ENCODE measurements at places on chromosomes 1 and 21.

DNA sequence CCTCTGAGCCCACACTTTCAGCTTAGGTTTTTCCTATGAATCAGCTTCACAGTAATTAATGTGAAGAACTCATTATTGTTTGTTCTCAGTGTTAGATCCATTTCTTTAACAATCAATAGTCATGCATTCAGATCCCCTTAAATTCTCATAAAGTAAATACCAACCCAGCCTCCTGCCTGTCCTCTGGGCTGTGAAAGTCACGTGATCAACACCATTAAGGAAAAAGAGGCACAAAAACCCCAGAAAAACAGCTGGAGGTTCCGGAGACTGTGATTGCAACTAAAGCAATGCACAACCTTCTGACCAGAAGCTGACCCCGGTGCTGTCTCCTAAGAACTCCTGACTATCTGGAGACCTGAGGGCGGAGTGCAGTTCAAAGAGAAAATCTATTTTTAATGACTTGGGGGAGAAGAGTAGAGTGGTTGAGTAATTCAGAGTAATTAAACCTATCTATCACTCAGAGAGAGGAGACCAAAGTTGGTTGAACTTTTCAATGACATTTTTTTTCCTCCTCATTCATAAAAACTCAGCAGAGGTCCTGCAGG is 132.5 kb downstream of the PLXNA2 start:
- DNase-seq, result no peak

- DNase-seq, result no peak
These were observed 67.0 kb downstream of the RGS18 start for GRCh38 chr1:192225266-192225665.

GRCh38 chr21:44043613-44044012 is 31.5 kb downstream of the TRAPPC10 start:
- no peak for DNase-seq

GRCh38 chr1:236214761-236215160 is 67.0 kb downstream of the ERO1B start:
- no peak for DNase-seq

GRCh38 chr1:27010226-27010994 is 2.2 kb downstream of the TENT5B start:
- DNase-seq, result no peak

GRCh38 chr1:54118704-54119103 is 34.1 kb downstream of the CDCP2 start:
- DNase-seq, result no peak

DNA sequence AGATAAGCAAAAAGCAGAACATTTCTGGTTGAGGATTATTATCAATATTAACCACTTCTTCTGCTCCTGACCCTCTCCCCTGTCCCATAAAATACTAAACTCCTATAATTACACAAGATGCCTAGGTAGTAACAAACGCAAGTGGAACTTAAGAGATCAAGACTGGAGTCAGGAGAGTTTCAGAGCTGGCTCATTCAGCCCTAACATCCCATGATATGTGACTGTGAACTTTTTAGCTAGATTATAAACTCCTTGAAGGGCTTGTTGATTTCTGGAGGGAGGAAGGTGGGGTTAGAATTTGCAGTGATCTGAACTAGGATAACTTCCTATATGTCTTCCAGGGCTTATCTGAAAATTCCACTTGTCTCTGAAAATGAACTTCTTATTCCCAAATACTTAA is 130.6 kb downstream of the TGFB2 start:
- DNase-seq, result no peak

GRCh38 chr1:201946224-201946908 is at the start of gene LMOD1:
TSS of gene LMOD1 (minus strand) at chr1:201946548. CDS start at chr1:201946340, 208 bp downstream.
- no peak for DNase-seq

DNA sequence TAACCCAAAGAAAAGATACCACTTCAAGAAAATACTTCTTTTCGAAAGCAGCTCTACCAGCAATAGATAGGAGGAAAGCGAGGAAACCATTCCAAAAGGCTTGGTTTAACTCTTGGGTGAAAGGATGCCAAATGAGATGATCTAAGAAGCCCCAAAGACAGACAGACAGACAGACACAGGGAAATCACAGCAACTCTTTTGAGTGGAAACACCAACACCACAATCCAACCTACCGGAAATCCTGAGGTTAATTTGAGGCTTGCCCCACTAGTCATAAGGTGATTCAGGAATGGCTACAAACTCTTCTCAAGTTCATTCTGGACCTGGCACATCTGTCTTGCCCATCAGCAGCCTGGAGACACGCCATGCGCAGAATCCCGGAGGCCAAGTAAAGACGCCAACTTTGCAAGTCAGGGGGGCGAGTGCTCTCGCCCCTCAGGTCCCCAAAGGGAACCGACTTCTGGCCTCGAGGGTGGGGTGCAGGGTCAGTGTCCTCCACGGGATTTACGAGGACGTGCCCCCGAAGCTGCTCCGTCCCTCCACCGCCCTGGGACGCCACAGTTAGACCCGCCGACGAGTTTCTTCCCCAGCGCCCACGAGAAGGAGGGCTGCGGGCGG is 778 bp downstream of the EVI5 start:
- DNase-seq, result no peak

- DNase-seq, result no peak
These were observed 21.7 kb downstream of the SELP start for GRCh38 chr1:169608226-169608625.

GRCh38 chr21:39373634-39374033 is 24.7 kb upstream of the HMGN1 start:
- DNase-seq, result no peak

DNA sequence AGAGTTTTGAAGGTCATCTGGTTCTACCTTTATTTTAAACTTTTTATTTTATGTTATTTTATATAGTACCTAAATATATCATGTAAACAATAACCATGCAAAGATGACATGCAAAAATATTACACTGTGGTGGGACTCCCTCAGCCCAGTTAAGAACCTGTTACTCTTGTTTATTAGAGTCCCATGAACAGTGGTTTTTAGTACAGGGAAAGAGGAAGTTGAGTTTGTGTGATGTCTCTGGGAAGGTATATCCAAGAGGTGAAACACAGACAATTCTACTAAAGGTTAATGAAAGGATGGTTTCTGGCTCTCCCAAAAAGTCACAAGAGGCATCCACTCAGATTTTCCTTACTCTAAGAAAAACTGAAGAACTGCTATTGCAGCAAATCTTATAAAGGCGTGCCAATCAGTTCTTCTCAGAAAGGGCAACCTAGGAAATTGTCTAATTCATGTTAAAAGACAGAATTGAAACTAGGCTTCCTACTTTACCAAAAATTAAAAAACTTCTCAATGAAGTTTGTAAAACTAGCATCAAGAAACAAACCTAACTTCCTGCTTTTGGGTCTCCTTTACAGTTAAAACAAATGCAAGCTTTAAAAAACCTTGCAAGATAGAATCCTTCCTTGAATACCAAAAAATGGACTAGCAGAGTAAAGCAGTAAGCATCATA is 19.9 kb downstream of the GFI1 start:
- DNase-seq, result no peak

DNA sequence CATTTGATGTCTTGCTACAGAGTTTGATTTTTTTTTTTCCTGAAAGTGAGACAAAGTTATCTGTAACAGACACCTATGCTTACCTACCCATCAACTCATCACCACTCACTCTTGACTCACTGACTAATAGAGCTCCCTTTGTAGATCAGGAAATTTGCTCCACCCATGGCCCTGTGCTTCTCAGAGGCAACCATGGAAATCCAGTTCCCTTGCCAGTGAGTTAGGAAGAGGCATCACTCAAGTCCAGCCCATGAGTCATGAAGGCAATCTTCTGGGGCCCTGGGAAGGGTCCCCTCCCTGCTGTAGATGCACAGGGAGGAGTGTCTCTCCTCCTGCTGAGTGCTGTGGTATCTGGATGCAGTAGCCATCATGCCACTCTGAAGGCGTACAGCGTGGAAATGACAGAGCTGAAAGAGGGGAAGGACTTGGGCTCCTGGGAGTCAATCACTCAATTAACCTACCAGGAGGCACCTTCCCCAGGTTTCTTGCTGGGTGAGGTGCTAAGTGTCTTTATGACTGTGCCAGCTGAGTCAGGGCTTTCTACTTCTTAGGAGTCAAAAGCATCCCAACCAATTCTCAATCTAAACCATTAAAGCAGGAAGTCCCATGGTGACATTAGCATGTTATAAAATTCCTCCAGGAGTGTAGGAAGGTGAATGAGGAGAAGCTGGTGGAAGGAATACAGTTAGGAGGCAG is 56.1 kb downstream of the DNTTIP2 start:
- no peak for DNase-seq

- no peak for DNase-seq
These were observed 123.0 kb downstream of the LYPLAL1 start for GRCh38 chr1:219296430-219297355.

DNA sequence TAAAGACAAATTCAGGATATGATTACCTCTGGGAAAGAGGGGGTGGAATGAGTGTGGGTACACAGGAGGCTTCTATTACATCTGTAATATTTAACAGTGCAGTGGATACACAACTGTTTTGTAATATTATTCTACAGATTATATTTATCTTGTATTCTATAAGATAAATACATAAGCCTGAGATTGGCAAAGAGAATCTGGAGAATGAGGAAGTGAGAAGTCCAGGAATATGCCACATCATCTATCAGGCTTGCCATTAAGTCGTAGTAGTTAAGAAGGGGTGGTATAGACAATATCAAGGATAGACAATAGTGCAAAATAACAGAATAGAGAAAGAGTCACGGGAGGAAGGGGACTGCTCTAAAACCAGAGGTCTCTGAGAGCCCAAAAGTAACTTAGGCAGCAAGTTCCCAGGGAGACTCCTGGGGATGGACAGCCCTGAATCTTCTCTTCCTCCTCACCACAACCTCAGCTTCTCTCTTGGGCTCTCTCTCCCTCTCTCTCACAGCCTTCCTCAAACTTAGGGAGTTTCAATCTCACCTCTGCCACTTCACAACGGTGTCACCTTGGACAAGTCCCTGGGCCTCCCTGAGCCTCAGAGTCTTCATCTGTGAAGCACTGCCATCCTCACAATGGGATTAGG is 14.0 kb upstream of the PTAFR start:
- DNase-seq, result no peak

DNA sequence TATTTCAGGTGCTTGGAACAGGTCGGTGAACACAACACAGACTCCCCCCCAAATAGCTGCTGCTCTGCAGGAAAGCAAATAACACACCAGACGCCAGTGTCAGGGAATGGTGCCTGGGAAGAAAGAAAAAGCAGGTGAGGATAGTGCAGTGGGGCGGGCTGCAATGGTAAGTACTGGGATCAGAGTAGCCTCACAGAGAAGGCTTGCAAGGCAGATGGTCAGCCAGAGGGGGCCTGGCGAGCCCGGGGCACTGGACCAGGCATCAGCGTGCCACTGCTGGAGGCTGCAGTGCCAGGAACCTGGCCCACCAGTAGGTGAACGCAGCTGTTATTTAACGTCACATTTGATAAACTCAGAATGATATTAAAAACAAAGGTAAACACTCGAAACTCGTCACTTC is 60.0 kb downstream of the POFUT2 start:
- DNase-seq, result no peak

GRCh38 chr1:183022202-183023145 is 746 bp upstream of the LAMC1 start:
- DNase-seq, result no peak

DNA sequence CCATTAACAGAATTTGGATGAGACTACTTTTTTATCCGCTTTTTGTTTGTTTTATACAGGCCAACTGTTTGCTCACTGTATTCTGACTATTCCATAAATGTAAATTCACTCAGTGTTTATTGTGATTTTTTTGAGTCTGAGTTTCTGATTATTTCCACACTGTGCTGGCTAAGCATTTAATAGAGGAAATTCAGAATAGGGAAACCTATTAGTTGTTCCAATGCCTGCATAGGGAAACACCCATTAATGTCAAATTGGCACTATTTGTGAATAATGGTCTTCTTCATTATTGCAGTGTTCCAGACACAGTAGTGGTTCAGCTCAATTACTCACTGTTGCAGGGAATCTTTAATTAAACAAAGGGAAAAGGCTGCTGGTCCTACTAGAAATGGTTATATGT is 174.7 kb upstream of the SGIP1 start:
- DNase-seq, result no peak

- no peak for DNase-seq
These were observed 18.9 kb downstream of the SLC16A1 start for GRCh38 chr1:112937070-112937469.
